ENCODE measurements at places on chromosomes 12 and 14. TPM values are rescaled to one million over a fixed set of nuclear protein-coding genes. Genes with fewer than 3 reads are reported as not detected.

GRCh38 chr14:80393766-80394165 lies 182.5 kb upstream of the DIO2 start:
- DNase-seq = no peak

DNA sequence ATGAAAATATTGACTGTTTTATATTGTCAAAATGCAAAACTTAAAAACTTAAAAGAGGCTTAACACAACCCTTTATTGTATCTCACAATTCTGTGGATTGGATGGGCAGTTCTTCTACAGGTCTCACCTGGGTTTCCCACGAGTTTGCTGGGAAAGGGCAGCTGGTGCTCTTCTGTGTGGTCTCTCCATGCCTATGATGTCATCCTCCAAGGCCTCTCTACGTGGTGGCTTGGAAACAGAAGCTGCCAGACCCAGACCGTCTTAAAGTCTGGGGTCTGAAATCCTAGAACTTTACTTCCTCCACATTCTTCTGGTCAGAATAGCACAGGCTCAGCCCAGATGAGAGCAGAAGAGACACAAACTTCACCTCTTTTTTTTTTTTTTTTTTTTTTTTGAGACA lies 36.5 kb upstream of the KICS2 start:
- no peak for DNase-seq

GRCh38 chr14:61889914-61890351 lies 127.7 kb downstream of the SNAPC1 start:
- no peak for DNase-seq

Gene DCAF4
- total RNA-seq = 9.0 TPM

- peak; percentile 11 for DNase-seq
Measured at GRCh38 chr12:29517264-29517663, 19.8 kb upstream of the OVCH1 start.

- DNase-seq = no peak
Measured at GRCh38 chr14:60514378-60514740, 5.4 kb downstream of the SIX6 start.

Gene SLC4A8
- total RNA-seq = 1.7 TPM

- DNase-seq = no peak
Measured at GRCh38 chr14:37844614-37845013, 249.2 kb downstream of the TTC6 start.

DNA sequence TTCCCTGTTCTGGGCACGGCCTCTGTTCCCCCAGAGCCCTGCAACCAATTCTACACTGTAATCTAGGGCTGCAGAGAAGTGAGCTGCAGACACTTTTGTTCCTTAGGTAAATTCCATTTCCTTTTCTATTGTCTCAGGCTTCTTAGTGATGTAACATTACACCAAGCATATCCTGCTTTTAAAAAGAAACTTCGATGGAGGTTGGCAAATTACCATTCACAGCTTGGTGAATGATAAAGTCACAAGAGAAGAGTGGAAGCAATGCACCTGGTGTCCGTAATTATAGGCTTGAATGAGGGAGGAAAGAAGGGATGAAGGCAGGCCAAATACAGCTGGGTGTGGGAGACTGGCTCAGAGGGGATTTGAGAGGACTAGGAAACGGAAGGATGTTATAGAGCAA lies 68.6 kb downstream of the PPM1A start:
- peak; percentile 31 for DNase-seq

Gene MMP19
- 0.68 TPM for total RNA-seq

DNA sequence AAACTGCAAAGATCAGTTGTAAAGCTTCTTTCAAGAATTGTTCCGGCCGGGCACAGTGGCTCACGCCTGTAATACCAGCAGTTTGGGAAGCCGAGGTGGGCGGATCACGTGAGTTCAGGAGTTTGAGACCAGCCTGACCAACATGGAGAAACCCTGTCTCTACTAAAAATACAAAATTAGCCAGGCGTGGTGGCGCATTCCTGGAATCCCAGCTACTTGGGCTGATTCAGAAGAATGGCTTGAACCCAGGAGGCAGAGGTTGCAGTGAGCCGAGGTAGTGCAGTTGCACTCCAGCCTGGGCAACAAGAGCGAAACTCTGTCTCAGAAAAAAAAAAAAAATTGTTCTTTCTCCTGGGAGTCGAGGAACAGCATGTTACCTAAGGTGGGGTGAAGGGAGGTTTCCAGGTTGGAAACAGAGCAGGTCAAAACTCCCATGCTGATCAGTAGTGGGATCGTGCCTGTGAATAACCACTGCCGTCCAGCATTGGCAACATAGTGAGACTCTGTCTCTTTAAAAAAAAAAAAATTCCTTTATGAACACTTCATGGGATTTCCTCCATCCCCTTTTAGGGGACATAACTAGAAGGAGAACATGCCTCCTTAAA lies 13.9 kb downstream of the FBXO34 start:
- DNase-seq = no peak

DNA sequence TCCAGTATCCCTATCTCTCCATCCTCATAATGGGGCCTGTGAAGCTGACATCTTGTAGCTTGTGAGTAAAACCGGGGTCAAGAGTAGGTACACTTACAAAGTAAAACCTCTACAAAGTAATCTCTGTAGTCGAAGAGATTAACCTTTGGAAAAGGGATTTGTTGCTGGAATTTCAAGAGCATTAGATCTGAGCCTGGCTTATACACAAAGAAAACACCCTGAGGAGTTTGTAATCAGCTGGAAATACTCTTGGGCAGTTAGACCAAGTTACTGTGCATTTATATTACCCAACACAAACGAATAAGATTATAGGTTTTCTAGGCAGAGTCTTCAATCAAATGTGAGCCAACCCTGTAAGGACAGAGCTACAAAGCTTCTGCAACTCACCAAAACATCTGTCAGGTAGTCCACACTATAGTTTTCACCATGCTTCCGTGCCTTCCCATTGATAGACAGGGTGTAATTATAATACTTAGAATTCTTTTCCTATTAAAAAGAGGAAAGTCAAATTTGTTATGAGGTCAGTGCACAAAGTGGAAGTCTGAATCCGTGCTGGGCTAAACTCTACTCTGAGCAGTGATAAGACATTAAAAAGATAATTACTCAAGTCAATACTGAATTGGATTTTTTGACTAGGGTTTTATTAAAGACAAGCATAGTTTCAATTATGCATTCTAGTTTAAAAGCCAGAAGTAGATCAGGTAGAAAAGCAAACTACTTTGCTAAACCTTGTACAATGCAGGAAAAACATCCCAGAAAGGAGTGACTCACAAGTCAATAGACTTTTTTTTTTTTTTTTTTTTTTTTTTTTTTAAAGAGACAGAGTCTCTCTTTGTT lies 14.6 kb downstream of the GNS start:
- peak; percentile 57 for DNase-seq

Gene PLA2G1B
- total RNA-seq = not detected

- no peak for DNase-seq
Measured at GRCh38 chr12:69844416-69844815, 19.4 kb downstream of the MYRFL start.

Gene PAPLN
- total RNA-seq = 60.1 TPM

DNA sequence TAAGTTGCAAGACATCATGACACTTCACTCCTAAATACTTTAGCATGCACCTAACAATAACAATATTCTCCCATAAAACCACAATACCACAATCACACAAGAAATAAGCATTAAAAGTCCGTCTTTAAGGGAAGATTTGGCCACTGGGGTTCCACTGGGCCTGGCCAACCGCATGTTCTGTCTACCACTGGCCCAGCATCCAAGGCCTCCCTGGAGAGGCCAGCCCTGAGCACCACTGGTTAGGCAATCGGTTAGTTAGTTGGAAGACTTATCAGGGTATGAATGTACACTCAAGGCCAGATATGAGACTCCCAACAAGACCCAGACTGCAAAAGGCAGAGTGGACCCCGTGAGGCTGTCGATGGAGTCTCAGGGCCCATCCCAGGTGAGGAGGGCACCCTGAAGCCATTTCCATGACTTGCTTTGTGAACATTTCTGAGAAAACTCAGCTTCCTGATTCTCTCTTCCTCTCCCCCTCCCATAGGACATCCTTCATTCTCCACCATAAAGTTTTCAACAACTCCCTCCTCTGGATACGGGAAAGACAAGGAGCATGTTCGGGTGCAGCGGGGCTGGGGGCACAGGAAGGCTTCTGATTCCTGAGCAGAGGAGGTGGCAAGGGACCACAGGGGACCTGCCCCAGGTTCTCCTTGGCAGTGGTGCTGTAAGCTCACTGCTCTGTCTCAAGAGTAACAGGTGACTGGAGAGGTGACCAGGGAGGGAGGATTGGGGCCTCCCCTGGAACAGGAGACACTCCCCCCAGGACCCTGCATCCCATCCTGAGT lies 5.9 kb downstream of the PXN start:
- DNase-seq = no peak

Gene C12orf54
- total RNA-seq = not detected

GRCh38 chr14:90464481-90464880 lies 67.7 kb downstream of the CALM1 start:
- no peak for DNase-seq

DNA sequence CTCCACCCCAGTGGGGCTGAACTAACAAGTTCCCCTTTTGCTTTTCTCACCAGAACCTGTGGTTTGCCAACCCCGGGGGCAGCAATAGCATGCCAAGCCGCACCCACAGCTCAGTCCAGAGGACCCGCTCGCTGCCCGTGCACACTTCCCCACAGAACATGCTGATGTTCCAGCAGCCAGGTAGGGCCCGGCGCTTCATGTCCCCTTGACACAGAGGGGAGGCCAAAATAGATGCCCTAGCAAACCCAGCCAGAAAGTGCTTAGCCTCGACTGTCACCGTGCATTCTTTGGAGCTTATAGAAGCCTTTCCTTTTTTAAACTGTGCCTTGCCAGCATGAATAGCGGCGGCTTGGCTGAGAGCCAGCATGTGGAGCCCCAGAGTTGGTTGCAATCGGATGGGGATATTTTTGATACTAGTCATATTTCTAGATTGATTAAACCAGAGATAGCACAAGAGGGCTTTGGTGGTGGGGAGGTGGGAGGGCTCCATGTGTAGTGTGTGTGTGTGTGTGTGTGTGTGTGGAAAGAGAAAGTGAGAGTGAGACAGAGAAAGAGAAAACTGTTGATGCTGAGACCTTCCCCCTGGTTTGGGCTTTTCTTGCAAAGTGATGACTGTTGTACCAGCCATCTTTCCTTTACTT lies 126.1 kb downstream of the GCH1 start:
- peak; percentile 45 for DNase-seq
